Left renal pelvis (tissue), 4 donors: ENCODE measurements at places on chromosomes 5 and 9.

- DNase-seq = no peak
These were observed 9.1 kb downstream of the MAN1B1 start for GRCh38 chr9:137095664-137096517.

DNA sequence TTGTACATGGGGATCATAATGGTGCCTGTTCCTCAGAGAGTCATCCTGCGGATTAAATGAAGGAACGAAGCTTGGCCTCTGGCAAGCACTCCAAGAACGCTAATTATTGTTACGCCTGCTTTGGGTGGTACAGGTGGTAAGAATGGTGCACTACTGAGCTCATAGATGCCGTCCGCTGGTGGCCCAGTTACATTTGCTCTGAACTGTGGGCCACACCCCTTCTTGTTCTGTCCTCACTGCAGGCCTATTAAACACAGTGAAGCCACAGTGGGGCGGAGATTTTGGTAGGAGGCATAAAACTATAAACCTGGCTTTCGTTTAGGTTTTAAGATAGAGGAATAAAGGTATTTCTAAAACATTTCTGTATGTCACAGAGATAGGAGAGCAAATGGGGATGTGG, 40.6 kb upstream of the FER start:
- no peak for DNase-seq

GRCh38 chr5:176474476-176474875, 26.3 kb downstream of the FAF2 start:
- DNase-seq = no peak

DNA sequence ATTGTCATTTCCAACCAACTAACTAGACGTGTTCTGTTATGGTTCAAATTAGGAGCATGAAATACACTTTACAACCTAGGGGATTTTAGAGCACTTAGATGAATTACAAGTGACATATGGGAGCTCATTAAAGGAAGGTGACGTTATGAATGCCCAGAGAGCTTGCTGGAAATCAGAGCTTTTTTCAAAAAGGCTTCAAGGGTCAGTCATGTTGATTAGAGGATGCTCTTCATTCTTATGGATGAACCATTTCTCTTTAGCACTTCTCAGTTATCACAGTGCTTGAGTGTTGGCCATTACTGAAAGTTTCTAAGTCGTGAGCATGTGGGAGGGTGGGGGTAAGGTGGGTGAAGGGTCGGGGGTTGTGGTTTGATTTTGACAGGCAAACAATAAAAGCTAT, 1245.5 kb upstream of the DMAC1 start:
- no peak for DNase-seq

- no peak for DNase-seq
These were observed 746.3 kb downstream of the CDH18 start for GRCh38 chr5:19241690-19242089.

GRCh38 chr9:72812559-72813111, 140.2 kb downstream of the ALDH1A1 start:
- DNase-seq = peak; percentile 44

GRCh38 chr5:159021901-159022556, 77.7 kb downstream of the EBF1 start:
- peak; percentile 77 for DNase-seq

DNA sequence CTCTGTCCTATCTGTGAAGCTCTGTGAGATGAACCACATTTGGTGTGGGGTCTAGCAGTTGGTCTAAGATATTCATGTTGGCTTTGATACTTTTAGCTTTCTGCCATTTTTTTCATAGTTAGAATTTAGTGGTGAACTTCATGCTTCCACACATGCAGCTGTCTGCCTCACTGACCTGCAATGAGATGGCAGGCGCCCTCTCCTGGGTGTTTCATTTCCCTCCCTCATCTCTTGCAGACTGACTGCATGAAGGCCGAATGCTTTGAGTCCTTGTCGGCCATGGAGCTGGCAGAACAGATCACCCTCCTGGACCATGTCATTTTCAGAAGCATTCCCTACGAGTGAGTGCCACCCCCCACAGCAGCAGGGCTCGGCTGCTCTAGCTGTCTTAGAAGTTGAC, 26.1 kb upstream of the CKMT2 start:
- no peak for DNase-seq

DNA sequence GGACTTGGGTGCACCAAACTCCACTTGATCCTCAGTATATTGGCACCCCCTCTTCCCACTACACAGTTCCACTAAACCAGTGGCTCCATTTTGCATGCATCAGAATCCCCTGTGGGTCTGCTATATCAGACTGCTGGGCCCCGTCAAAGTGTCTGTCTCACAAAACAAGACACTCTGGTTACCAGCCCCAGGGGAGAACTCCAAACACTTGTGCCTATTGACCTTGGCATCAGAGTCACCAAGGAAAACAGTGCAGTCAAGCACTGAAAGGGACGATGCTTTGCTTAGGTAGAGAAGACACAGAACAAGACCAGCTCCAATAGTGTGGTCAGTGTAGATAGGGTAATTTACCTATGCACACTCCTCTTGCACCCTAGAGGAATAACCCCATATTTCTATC, 205.8 kb upstream of the RAI14 start:
- DNase-seq = no peak

GRCh38 chr9:75911390-75911789, 20.9 kb downstream of the PCSK5 start:
- no peak for DNase-seq

DNA sequence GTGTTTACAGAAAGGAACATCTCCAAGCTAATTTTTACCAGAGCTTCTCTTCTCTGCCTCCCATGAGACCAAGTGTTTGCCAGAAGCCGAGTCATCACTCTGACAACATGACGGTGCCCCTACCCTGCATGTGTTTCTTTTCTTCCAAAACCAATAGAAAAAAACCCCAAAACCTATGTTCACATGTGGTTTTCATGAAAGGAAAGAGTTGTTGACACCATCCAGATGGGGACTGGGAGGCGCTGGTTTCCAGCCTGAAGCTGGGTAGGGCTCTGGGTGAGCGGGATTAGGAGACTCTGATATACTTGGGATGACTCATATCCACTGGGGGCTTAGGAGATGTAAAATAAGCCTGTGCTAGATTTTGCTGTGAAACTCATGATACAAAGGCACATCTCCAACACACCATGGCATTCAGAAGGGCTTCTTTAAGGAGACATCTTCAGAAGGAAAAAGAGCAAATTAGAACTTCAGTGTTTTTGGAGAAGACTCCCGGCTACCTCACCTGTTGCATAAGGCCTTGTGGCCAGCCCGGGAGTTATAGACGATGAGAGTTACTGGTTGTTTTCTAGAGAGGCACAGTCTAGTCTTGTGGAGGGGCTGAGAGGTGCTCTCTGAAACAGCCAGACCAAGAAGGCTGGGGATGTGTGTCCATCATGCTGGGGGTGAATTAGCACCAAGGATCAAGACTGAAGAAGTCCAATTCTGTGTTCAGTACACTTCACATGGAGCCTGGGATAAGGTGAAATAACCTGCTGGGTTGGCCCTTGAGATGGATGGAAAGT, 108.9 kb upstream of the LHFPL2 start:
- no peak for DNase-seq

DNA sequence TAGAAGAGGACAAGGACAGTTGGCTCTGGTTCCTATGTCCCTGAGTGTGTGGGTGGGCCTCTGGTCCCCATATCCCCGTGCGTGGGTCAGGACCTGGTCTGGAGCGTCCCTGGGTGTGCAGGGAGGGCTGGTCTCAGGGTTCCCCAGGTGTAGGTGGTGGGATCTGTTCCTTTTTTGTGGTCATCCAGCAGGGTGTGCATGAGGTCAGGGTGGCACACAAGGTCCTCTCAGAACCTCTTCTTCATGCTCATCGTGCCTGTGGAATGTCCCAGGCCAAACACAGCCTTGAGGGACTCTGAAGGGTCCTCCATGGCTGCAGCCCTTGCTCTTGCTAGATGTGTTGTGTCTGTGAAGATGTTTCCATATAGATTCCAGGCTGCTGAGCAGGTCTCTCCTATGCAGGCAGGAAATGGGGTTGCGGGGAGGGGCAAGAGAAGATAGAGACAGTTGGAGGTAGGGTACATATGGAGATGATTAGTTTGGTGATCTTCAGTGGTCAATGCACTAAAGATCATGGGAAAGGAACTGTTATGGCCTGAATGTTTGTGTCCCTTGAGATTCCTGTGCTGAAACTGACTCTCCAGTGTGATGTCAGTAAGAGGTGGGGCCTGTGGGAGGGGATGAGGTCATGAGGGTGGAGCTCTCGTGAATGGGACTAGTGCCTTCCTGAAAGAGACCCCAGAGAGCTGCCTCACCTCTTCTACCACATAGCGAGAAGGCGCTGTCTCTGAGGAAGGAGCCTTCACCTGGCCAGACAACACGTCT, 53.1 kb downstream of the NXNL2 start:
- DNase-seq = no peak

- no peak for DNase-seq
These were observed 254.3 kb downstream of the CDH12 start for GRCh38 chr5:22598796-22599195.

- no peak for DNase-seq
These were observed 47.2 kb downstream of the PCSK5 start for GRCh38 chr9:75937521-75938258.

DNA sequence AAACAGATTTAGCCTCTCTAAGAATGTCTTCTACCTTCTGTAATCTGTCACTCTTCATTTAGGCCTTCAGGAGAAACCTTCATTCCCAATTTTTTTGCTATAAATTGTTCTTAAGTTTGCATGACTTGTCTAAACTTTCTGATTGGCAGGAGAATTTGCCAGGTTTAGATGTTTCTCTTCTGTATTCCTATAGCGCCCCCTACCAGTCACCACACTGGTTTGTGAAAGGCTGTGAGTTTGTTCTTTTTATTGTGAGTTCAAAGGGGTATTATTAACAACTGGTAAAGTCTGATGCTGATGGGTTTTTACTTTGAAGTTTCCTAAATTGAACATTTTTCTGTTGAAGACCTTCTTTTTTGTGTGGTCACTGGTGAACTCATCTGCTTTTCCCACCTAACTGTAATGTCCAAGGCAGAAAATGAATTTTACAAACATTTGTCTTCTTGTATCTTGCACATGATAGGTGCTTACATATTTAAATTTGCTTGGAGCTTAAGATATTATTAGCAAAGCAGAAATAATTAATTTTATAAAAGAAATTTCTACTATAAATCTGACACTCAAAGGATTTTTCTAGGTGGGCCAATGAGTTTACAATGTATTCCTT, 18.4 kb upstream of the F2RL2 start:
- DNase-seq = no peak

DNA sequence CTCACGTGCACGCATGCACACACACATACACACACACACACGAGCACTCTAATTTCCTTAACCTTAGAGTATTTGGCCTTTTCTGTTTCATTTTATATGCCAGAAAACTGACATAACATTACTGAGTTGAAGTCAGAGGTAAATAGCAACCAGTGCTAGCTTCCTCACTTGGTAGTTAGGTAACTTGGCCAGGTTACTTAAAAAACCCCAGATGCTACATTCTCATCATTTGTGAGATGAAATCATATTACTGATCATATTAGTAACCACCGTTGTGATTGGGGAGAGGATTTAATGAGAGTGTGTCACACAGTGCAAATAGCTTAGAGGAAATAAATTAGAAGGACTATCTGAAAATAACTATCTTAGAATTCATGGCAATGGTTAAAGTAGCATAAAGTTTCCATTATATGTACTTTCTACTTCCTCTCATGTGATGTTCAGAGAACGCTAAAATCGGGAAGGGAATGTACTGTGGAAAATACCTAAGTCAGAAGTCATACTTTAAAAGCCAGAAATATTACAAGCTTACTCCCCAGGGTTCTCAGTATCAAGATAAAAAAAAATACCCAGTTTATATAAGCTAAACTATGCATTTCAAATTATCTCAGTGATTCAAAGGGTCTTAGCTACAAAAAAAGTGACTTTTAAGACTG, 120.5 kb downstream of the TUSC1 start:
- DNase-seq = no peak

DNA sequence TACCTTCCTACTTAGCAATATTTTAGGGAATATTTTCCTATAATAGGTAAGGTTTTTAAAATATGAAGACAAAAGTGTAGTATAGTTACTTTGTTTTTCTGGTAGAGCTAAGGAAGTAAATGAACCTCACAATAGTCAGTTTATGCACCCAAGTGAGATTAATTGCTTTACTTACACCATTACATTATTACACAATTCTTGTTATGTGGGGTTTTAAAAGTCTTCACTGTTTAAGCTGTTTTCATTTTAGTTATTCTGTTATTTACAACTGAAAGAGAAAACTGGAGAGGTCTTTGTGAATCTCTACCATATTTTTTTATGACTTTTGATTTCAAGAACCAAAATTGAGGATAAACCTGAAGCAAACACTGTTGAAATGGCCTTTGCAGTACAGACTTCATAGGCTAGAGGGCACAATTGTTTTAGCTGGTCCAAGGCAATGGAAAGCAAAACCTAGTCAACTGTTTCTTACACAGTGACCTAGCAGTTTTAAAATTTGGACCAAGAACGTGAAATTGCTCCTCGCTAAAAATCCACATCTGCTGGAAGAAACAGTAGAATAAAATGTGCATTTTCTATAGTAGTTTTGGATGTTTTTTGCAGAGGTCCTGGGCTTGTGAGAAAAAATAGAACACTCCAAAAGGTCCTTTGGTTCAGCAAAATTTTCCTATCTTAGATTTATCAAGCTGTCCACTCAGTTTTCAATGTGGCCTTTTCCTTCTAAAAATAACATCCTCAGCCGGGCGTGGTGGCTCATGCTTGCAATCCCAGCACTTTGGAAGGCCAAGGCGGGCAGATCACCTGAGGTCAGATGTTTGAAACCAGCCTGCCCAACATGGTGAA, 66.4 kb upstream of the FER start:
- peak; percentile 22 for DNase-seq

- DNase-seq = no peak
These were observed 228.0 kb downstream of the HINT1 start for GRCh38 chr5:130937046-130937445.

- no peak for DNase-seq
These were observed 47.1 kb upstream of the CTSL start for GRCh38 chr9:87678650-87679355.

DNA sequence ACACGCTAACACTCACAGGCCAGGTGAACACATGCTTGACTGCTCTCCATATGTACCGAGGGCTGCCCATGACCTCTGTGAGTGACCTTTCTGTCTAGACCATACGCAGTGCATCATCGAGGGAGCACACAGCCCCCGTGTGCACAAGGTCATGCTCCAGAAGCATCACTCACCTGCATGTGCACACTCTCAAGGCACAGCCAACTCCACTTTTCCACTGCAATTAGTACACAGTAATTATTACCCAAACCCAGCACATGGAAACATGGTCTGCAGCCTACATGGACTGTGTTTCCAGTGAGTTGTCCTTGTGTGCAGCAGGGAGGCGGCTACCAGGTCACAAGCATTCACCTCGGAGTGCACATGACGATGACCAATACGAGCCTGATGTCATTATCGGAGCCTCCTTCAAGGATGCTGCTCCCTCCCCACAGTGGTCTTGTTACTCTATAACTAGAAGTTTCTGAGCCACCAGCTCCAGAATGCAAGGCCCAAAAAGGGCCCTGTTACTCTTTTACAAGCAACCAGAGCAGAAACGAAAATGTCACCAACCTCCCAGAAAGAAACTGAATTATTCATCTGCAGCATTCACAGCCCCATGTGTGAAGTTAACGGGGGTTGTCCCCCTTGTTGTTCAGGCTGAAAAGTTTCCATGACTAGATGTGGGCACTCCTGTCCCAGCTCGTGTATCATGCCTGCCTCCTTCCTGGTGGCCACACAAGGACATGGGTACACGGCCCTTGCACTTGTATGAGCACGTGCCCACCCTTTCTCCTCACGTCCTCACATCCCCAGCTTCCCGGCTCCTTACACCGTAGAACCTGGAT, 31.2 kb downstream of the SEMA4D start:
- peak; percentile 27 for DNase-seq

GRCh38 chr9:27572061-27572460, 1.2 kb downstream of the C9orf72 start:
- no peak for DNase-seq
